ENCODE measurements at places on chromosomes 2 and 18.

DNA sequence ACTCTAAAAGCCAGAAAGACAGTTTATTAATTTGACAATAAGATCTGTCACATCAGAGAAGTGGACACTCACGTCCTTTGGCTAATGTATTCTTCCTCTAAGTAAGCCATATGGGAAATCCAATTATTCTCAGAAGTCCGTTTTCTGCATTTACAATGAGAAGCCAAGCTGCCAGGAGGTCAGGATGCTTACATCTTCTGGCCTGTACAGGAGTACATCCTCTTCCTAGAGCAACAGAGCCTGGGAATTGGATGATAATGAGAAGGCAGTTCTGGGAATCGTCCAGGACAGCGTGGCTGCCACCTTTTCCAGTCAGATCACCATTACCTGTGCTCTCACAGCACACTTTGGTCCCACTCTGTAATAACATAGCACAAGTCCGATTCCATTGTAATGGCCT, 5.2 kb downstream of the RAPGEF4 start:
- no peak for DNase-seq

DNA sequence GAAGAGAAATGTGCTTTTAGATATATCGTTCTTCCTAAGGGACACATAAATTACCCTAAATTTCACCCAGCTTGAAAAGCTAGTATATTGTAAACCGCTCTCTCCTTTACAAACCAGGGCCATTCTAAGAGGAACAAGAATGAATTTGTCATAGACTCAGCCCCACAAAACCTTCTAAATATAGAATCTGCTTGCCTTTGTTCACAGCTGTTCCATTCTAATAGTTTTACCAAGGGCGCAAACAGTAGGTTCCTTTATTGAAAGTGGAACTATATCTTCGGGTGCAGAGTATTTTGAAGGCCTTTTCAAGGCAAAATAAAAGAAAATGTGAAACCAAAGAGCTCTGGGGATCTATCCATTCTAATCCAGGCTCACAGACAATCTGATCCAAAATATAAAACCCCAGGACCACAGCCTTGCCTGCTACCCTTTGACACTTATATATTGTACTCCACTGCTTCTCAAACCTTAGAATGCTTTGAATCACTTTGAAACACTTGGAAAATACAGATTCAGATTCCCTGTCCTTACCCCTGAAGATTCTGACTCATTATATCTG, 316.8 kb downstream of the PAX3 start:
- no peak for DNase-seq

- DNase-seq: no peak
These were observed 11.6 kb upstream of the RBFA start for GRCh38 chr18:80022613-80023012.

- DNase-seq: no peak
These were observed 53.9 kb upstream of the CD302 start for GRCh38 chr2:159851941-159852340.

DNA sequence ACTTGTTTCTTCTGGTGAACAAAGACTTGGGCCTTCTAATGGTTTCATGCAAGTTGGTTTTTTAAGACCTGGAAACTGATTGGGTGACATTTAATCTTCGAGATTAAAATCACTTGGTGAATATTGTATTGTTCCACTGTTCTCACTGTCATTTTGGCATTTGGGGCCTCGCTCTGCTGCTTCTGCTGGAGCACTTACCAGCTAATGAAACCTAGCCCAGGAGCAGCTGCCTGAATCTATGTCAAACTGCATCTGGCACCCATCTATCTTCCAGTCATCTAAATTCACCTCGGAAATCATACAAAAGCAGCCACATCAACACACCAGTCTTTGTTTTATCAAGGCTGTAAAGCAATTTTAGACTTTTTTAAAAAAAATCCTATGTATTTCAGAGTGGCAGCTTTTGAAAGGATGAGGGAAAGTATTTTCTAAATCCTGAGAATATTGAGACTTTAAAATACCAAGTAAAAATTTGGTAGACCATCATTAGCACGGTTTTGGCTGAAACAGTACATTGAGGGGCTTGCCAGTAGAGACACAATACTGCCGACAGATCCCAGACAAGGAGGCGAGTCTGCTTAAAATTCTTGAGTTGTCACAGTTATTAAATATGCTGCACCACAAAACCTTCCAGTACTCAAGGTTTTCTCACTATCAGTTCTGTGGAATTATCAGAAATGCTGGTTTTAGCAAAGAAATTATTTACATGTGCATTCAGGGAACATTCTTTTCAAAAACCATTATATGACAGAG, 26.1 kb upstream of the SERTAD2 start:
- no peak for DNase-seq

Data from NCI-H2029 treated with DMSO at 0.1 percent for 48 hours (cell line).